SK-MEL-5 (cell line): ENCODE measurements at places on chromosomes 3 and 15.
A peak's percentile ranks its signal among the peaks of the same experiment; 100 is the strongest.

- DNase-seq = peak; percentile 33
Measured at GRCh38 chr3:179037351-179037750, 34.3 kb downstream of the ZMAT3 start.

- DNase-seq = no peak
Measured at GRCh38 chr15:40582726-40583246, 11.3 kb upstream of the KNL1 start.

DNA sequence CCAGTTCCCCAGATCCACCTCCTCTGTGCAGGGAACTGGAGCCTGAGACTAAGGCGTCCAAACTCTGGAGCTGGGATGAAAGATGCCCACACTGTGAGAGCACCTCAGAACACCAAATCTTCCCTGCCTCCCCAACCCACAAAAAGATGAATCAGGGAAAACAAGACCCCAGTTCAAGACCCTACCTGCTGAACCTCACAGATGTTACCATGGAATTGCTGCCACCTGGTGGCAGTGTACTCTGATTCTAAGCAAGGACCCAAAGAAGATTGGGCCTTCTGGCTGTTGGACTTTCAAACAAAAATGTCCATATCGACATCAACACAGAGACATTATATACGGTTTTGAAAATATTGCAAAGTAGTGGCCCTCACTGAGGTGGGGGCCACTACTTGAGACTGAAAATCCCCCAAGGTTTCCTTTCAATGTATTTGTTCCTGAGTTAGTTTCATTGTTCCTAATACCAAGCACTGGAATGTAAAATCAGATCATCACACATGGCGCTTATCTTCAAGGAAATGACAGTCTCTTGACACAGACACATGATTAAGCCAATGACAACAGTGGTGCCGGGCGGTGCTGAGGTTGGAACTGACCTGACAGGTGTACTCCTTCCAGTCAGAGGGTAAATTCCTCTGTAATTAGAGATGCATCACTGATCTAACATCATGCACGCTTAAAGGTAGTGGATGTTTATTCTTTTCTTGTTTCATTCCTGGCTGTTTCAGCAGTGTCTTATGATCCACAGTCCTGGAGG, 67.6 kb downstream of the SLC6A11 start:
- peak; percentile 43 for DNase-seq

DNA sequence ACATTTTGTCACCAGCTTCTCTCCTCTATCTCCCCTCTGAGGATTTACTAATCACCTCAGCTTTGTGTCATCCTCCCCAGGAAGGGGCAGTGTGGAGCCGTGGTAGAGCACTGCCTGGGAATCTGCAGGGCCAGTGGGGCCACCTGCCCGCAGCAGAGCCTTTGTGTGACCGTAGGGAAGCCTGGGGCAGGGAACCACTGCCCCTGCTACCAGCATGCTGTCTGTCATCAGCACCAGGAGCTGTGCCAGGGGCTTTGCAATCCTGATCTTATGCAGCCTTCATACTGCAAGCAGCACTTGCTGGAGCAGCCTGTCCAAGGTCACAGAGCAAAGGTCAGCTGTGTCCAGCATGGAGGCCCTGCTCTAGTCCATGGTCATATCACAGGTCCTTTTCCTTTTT, 170.2 kb upstream of the IL12A start:
- peak; percentile 38 for DNase-seq

DNA sequence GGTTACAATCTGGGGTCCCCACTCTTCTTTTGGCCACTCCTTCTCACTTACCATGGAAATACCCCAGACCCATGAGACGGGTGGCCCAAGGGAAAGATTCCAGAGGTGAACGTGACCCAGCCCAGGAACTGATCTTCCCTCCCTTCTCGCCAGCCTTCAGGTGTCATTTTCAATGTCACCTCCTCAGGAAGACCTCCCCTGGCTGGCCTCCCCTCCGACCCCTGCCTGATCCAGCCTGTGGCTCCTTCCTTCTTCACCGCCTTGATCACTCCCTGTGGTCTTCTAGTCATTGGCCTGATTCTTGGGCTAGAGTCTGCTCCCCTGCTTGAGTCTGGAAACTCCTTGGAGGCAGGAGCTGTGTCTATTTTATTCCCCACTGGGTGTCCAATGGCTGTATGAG, 146.1 kb downstream of the SMAD6 start:
- no peak for DNase-seq

DNA sequence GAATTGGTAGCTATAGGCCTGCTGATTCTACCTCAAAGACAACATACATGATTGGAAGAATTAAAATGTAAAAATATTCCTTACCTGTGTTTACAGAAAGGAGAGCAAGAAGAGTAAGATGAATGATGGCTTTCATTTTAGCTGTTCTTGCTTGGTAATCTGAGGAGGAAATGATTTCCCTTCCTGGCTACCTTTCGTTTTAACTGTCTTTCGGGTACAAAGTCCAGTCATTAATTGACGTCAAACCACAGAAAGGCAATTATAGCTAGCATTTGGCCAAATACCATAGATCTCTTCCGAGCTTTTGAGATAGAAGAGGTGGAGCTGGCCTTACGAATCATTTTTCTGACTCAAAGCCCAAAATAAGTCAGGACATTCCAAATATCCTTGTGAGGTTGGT, at the start of gene MUC13:
Gene MUC13, minus strand, starts transcription at position 175 of the 400 bp plus-strand sequence. Its CDS starts 39 bp downstream, at position 136.
- DNase-seq = no peak

DNA sequence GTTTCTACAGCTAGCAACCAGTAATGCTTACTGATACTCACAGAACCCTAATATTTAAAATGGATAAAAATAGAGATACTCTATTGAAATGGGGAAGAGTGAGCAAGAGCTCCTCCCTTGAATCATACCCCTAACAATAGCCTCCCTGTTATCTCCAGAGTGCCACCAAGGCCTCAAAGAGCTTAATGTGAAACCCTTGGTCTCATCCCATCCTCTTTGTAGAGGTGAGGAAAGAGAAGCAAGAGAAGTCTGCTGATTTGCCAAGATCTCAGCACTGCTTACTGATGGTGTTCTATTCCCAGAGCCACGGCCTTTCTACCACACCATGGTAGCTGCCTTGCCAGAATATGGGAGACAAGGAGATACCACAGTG, 463.4 kb upstream of the PROK2 start:
- no peak for DNase-seq

DNA sequence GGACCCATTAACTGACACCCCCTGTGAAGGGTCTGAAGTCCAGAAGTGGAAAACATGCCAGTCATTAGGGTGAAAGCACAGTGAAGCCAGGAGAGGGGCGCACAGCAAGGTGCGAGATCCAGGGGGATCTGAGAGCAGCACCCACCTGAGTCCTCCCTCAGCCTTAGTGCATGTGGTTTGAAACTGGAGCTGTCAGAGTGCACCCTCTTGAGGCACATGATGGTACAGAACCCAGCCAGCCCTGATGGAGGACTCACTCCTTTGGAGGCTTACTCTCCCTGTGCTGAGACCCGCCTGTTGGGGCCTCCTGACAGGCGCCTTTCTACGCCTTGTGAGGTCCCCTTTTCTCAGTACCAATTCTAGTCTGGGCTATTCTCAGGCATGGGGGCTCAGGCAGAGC, 77.8 kb downstream of the IL20RB start:
- peak; percentile 52 for DNase-seq

- no peak for DNase-seq
Measured at GRCh38 chr3:126124896-126125295, 41.0 kb upstream of the SLC41A3 start.

DNA sequence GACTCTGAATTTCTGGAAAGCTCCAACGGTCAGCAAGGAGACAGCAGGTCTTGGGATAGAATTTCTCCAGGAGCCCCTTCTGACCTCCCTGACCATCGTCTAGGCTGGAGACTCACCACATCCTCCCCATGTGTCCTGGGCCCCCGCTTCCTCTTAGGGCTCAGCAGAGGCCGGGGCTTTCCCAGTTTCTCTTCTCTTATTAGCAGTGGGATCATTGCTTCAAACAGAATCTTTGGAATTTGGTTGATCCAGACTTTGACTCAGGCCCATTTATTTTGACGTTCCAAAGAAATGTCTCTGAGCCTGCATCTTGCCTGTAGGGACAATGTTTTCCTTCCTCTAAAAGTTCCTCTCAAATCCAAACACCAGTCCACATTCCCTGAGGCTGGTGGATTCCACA, 38.4 kb upstream of the SLC6A6 start:
- DNase-seq = no peak

GRCh38 chr3:160796813-160797164, 40.8 kb downstream of the PPM1L start:
- DNase-seq = no peak

- no peak for DNase-seq
Measured at GRCh38 chr15:29008846-29009245, 123.1 kb downstream of the APBA2 start.

DNA sequence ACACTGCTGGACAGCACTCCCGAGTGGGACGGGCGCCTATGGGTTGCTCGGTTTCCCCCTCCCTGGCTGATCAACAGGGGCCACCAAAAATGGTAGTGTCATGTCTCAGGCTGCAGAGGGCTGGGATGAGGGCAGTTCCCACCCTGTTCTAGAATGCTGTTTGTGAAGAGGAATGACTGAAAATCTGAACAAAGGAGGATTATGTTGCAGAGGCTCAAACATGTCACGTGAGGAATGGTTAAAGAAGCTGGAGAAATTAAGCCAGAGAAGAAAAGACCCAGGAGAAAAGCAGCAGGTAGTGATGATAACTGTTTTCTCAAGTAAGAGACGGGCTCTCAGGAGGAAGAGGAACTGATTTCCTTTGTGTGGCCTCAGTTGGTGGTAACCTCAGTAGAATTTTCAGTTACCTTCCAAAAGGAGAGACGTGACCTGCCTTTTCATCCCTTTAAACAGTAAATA, 10.4 kb downstream of the SPG21 start:
- peak; percentile 60 for DNase-seq

GRCh38 chr3:48352546-48352945, 19.1 kb upstream of the SPINK8 start:
- no peak for DNase-seq

- DNase-seq = no peak
Measured at GRCh38 chr15:67305506-67305905, 50.9 kb downstream of the IQCH start.

DNA sequence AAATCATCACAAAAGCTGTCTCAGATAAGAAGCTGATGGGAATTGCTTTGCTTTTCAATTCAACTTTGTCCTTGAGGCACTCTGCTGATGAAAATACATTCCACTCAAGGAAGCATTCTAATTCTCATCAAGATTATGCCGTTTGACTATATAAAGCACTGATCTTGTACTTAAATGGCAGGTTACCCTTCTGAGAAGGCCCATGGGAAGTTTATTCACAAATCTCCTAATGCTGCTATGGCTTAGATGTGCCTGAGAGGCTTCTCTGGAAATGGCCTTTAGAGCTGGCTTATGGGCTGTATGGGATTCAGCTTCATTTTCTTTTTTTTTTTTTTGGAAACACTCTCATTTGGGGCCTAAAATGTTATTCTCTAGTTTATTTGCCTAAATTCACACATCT, 69.7 kb upstream of the ARNT2 start:
- DNase-seq = no peak

DNA sequence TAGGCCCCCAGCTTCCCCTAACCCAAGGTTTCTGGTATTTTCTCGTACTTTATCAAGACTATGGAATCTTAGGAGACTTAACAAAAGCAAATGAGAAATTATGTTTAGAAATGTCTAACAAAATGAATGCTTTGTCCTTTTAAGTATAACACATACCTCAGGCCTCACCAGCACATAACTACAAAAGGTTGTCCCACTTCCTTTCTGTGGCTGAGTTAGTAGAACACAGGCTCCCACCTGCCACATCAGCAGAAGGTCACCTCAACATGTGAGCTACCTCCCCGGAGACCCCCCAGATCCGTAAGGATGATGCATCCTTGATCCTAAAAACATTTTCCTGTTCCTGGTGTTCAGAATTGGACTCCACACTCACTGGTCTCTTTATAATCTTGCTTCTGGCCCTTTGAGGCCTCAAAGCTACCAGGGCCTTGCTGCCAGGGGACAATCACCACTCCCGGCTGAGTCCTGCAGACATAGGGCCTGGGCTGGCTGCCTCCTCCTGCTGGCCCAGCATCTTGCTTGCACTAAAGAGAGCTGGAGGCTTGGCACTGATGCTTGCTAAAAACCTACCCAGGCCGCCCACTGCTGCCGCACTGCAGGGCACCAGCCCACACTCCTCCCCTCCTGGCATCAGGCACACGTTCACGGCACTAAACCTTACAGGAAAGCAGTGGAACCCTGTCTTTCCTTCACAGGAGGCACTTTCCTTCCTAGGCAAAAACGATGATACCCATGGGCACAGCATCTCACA, 2.9 kb downstream of the CCRL2 start:
- DNase-seq = no peak

DNA sequence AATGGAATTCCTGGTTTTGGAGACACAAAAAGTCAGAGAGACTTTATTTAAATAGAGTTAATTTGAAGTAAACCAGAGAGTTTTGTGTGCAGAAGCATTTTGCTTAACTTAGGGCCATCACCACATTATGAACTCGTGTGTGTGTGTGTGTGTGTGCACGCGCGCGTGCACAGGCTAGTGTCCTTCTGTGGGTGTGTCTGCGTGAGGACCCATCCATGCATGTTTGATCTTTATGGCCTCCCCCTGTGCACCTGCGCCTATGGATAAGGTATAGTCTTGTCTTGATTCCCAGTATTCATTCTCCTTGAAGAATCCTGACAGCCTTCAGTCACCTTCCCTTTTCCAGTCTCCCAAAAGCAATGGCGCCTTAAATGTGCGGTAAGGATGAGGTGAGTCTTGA, 26.0 kb downstream of the MUC20 start:
- DNase-seq = no peak

DNA sequence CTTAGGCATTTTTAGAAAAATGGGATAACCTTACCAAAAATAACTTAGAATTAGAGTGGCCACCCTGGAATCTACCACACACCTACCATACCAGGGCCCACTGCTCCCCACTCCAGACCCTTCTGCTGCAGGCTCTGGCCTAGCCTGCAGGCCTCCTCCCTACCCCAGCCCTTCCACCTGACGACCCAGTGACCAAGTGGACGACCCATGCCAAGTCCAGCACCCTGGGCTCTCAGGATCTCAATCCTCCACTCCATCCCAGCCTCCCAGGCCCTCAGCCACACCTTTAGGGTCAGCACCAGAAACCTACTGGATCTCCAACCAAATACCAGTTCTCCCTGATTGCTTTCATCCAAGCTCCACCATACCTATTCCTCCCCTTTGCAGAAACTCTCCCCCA, 145.8 kb downstream of the TPRA1 start:
- no peak for DNase-seq

GRCh38 chr3:178295292-178295912, 240.8 kb upstream of the KCNMB2 start:
- peak; percentile 40 for DNase-seq

DNA sequence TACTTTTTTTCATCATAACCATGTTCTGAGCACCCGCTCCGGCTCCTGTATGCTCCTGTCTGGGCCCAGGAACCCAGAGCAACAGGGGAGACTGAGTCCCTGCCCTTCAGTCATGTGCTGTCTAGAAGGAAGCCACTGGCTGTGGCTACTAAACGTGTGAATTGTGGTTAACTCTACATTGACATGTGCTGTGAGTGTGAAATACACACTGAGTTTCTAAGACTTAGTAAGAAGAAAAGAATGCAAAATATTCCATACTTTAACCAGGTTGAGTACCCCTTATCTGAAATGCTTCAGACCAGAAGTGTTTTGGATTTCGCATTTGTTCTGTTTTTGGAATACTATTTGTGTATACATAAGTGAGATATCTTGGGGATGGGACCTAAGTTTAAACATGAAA, 42.8 kb upstream of the CGNL1 start:
- DNase-seq = no peak
